ENCODE measurements at places on chromosomes 1 and 21. TPM values are rescaled to one million over a fixed set of nuclear protein-coding genes. Genes with fewer than 3 reads are reported as not detected.

- no peaks in the 10 kb centered on the region for H3K4me1 ChIP-seq
- H3K36me3 ChIP-seq, result no peaks in the 10 kb centered on the region
- H3K27ac ChIP-seq, result no peak overlapping the region
Measured at GRCh38 chr21:42151948-42152220, 67.1 kb upstream of the ABCG1 start.

CD84 gene
- total RNA-seq, result 0.26 TPM

AZIN2 gene
- total RNA-seq, result 2.4 TPM

GRCh38 chr1:209634005-209634737 lies 18.1 kb downstream of the LAMB3 start:
- no peaks in the 10 kb centered on the region for H3K36me3 ChIP-seq
- H3K4me3 ChIP-seq, result no peak overlapping the region
- H3K4me1 ChIP-seq, result no peaks in the 10 kb centered on the region
- no peak for DNase-seq
- no peaks in the 10 kb centered on the region for H3K27me3 ChIP-seq

GRCh38 chr1:173870252-173871075 lies 2.3 kb downstream of the ZBTB37 start:
- H3K36me3 ChIP-seq, result peaks cover 22% of the 10 kb centered on the region
- H3K4me1 ChIP-seq, result peaks cover 16% of the 10 kb centered on the region
- no peak overlapping the region for H3K27ac ChIP-seq
- no peak for DNase-seq

DNA sequence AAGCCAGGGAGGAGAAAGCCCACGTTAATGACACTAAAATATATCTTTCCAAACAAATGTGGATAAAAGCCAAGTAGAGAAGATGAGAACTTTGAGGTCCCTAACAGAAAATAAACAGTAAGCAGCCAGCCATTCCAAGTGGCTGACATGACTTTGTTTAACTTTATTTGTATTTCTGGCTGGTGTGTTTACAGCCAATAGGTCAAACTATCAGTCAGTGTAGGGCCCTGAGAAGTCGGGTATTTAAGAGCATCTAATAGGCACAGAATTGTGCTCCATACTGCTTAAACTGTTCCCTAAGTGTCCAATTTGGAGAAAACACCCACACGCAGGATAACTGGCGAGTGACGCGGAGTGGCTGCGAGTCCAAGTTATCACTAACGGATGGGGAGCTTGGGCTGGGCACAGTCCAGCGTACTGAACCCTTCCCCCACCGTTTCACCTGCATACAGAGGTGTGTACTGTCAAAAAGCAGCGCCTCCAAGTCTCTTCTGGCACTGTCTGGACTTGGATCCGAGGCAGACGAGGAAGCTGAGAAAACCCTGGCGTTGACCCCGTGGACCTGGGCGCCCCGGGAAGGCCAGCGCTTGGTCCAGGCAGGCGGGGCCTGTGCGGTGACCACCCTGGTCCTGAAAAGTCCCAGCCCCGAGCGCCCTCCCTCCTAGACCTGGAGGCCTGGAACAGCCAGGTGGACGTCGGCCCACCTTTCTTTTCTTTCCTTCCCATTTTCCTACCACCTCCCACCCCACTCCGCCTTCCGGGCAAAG lies 662 bp upstream of the LGALS8 start:
- H3K4me1 ChIP-seq, result peaks cover 39% of the 10 kb centered on the region
- H3K36me3 ChIP-seq, result peaks cover 12% of the 10 kb centered on the region
- no peaks in the 10 kb centered on the region for H3K27me3 ChIP-seq
- H3K4me3 ChIP-seq, result peak overlapping the region; percentile 96

DNA sequence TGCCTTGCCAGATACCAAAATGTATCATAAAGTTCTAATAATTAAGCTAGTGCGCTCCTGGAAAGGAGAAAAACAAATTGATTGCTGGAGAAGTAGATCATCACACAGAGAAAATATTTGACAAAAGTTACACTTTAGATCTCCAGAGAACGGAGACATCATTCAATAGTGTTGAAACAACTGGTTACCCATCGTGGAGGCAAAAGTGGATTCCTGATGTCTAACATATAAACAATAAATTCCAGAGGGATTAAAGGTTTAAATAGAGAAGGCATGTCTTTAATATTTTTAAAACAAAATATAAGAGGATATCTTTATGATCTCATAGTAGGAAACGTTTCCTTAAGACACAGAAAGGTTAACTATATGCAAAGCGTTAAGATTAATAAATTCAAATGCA lies 41.0 kb downstream of the NRIP1 start:
- no peak overlapping the region for H3K4me3 ChIP-seq
- no peaks in the 10 kb centered on the region for H3K4me1 ChIP-seq

DNA sequence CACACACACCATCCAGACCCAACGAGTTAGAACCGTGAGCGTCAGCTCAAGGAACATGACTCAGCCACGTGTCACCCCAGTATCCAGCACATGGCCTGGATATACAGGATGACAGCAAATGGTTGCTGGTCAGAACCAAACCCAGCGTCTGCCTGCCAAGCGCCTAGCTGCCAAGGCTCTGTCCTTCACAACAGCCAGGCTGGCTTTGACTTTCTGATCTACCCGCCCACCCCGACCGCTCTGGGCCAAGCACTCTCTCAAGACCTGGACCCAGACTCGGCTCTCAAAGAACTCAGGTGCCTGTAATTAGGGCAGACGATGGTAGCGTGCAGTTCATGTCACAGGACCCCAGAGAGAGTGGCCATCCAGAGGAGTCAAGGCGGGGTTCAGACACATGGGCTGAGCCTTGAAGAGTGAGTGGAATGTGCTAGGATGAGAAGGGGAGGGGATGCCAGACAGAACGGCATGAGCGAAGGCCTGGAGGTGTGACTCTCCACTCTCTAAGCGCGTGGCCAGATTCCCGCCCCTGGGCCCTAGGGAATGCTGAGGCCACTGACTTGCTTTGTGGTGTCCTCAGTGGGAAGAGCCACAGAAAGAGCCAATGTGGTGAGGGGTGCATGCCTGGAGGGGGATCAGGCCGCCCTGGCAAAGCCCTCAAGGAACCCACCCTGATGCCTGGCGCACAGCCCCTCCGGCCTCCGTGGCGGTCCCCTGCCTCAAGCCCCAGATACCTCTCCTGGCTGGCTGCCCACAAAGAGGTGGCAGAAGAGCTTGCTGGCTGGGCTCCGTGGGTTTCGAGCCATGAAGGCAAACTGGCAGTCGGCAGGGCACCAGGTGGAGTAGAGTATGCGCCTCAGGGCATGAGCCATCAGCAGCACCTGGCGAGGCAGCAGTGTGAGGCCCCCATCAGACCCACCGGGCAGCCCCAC lies 7.0 kb downstream of the SH2D5 start:
- H3K36me3 ChIP-seq, result no peaks in the 10 kb centered on the region
- peaks cover 2% of the 10 kb centered on the region for H3K4me1 ChIP-seq
- H3K4me3 ChIP-seq, result no peak overlapping the region

DNA sequence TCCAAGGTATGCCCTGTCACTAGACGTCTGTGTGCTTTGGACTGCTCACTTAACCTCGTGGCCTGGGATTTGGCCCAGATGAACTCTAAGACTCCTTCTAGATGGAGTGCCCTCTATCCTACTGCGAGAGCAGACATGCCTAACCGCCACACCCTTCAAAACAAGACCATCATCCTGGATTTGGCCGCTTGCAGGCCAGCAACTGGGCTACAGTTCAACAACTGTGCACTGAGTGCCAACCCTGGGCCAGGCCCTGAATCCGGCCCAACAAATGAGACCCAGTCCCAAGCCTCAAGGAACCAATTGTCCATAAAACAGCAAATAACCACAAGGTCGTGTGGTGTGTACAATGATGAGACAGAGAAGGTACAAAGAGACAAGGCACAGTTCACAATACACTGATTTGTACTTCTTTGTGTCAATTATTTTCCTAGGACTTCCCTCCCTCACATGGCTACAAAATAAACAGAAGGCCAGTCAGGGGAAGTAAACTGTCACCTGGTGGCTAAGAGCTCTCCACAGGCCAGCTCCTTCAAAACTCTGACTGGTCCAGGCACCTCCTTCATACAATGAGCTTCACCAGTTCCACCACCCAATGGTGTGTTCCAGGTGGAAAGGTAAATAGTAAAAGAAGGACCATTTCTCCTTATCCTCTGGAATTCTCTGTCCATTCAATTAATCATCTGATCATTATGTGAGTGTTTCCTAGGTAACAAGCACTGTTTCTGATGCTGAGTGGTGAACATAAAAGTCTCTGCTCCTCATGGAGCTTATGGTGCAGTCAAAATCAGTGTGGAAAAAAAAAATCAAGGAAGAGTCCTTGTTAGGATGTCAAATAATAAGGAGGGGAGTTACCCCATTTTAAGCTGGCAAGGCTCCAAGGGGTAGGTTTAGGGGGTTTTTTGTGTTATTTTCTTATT lies 60.4 kb downstream of the CAPZB start:
- no peaks in the 10 kb centered on the region for H3K36me3 ChIP-seq
- no peak for DNase-seq
- no peak overlapping the region for H3K4me3 ChIP-seq

BMP8B gene
- total RNA-seq, result 3.7 TPM

TSSK3 gene
- total RNA-seq, result 3.6 TPM

- no peak overlapping the region for H3K27ac ChIP-seq
- no peaks in the 10 kb centered on the region for H3K27me3 ChIP-seq
- H3K4me3 ChIP-seq, result no peak overlapping the region
- no peak for DNase-seq
- no peaks in the 10 kb centered on the region for H3K4me1 ChIP-seq
- H3K36me3 ChIP-seq, result no peaks in the 10 kb centered on the region
Measured at GRCh38 chr1:245003246-245003645, 138.9 kb upstream of the HNRNPU start.
